Naive thymus-derived CD8-positive, alpha-beta T cell (primary cell): ENCODE measurements at places on chromosomes 16 and 17. TPM values are rescaled to one million over a fixed set of nuclear protein-coding genes. Genes with fewer than 3 reads are reported as not detected.
A peak's percentile ranks its signal among the peaks of the same experiment; 100 is the strongest.

Gene ARHGAP44
- not detected for total RNA-seq

Gene HOXB2
- total RNA-seq: 32.4 TPM

Gene CLDN9
- not detected for total RNA-seq

Gene ZP2
- not detected for total RNA-seq

Gene TPSD1
- not detected for total RNA-seq

Gene NPIPB6
- total RNA-seq: 6.9 TPM

Gene CACNA1G
- total RNA-seq: not detected

DNA sequence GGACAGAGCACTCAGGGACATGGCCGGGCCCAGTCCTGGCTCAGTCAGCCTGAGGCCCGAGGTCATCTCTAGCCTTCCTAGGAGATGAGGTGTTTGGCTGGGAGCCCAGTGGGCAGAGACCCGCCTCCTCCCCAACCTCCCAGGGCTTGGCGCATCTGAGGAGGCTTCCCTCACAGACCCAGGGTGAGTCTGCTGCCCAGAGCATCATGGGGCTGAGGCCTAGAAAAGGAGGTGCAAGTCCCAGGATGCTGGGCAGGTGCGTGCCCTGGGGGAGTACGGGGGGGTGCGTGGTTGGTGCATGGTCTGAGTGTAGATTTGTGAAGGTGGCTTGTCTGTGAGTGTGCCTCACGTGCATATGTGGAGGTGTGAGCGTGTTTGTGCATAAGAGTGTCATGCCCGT lies 4.7 kb downstream of the PDE6G start:
- no peak for DNase-seq
- no peaks in the 10 kb centered on the region for H3K36me3 ChIP-seq
- H3K27ac ChIP-seq: no peak overlapping the region
- H3K4me1 ChIP-seq: peaks cover 18% of the 10 kb centered on the region
- H3K27me3 ChIP-seq: peaks cover 9% of the 10 kb centered on the region
- peak overlapping the region; percentile 44 for H3K4me3 ChIP-seq

- no peak overlapping the region for H3K27ac ChIP-seq
- DNase-seq: no peak
- H3K36me3 ChIP-seq: no peaks in the 10 kb centered on the region
- peaks cover 12% of the 10 kb centered on the region for H3K4me1 ChIP-seq
- peaks cover 15% of the 10 kb centered on the region for H3K27me3 ChIP-seq
- peak overlapping the region; percentile 64 for H3K4me3 ChIP-seq
These were observed 668 bp downstream of the MMP15 start for GRCh38 chr16:58026139-58026704.

DNA sequence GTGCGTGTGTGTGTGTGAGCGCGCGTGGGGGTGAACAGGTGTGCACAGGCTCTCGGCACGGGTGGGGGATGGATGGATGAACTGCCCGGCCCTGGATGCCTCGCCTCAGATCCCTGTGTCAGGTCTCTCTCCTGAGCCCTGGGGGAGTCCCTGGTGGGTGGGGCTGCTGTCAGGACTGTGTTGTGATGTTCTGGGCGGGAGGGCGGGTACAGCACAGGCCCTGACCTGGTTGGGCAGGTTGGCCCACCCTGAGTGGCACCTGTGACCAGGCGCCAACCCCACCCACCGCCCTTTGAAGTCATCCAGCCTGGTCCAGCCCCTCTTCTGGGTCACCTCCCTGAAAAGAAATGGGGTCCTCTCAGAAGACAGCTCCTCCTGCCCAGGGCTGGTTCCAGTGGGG lies 41.6 kb upstream of the TAC4 start:
- DNase-seq: no peak
- no peaks in the 10 kb centered on the region for H3K4me1 ChIP-seq
- H3K4me3 ChIP-seq: no peak overlapping the region

DNA sequence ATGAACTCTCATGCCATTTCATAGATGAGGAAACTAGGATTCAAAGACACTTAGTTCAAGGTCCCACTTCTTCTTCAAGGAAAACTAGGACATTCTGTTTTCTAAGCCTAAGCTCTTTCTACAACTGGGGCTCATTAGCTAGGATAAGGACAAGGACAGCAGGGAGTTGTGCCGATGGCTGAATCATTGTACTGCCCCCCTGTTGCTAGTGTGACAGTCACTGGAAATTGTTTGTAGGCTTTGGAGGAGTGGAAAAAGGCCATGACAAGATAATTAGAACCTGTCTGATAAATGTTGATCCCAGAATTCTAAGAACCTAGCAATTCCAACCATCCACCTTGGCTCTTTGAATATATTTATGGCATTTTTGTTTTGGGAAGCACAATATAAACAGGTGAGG lies 445.7 kb downstream of the CDH8 start:
- DNase-seq: no peak
- H3K36me3 ChIP-seq: no peaks in the 10 kb centered on the region
- no peaks in the 10 kb centered on the region for H3K4me1 ChIP-seq
- H3K27me3 ChIP-seq: no peaks in the 10 kb centered on the region

- H3K36me3 ChIP-seq: no peaks in the 10 kb centered on the region
- no peak for DNase-seq
- no peaks in the 10 kb centered on the region for H3K4me1 ChIP-seq
- no peak overlapping the region for H3K27ac ChIP-seq
- H3K27me3 ChIP-seq: peaks cover 17% of the 10 kb centered on the region
- no peak overlapping the region for H3K4me3 ChIP-seq
These were observed 109.8 kb upstream of the FAM20A start for GRCh38 chr17:68710976-68711375.

DNA sequence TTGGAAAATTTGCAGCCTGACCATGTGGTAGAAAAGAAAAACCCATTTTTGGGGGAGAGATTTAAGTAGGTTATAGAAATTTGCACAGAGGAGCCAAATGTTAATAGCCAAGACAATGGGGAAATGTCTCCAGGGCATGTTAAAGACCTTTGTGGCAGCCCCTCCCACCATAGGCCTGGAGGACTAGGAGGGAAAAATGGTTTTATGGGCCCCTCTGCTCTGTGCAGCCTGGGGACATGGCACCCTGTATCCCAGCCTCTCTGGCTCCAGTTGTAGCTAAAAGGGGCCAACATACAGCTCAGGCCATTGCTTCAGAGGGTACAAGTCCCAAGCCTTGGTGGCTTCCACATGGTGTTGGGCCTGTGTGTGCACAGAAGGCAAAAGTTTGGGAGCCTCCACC lies 245.9 kb upstream of the AXIN2 start:
- no peak overlapping the region for H3K4me3 ChIP-seq
- no peaks in the 10 kb centered on the region for H3K36me3 ChIP-seq
- no peak for DNase-seq
- H3K27ac ChIP-seq: no peak overlapping the region

- no peak overlapping the region for H3K4me3 ChIP-seq
- H3K36me3 ChIP-seq: no peaks in the 10 kb centered on the region
- DNase-seq: no peak
- no peaks in the 10 kb centered on the region for H3K4me1 ChIP-seq
- H3K27me3 ChIP-seq: no peaks in the 10 kb centered on the region
These were observed 45.5 kb upstream of the CDH3 start for GRCh38 chr16:68599586-68599985.

DNA sequence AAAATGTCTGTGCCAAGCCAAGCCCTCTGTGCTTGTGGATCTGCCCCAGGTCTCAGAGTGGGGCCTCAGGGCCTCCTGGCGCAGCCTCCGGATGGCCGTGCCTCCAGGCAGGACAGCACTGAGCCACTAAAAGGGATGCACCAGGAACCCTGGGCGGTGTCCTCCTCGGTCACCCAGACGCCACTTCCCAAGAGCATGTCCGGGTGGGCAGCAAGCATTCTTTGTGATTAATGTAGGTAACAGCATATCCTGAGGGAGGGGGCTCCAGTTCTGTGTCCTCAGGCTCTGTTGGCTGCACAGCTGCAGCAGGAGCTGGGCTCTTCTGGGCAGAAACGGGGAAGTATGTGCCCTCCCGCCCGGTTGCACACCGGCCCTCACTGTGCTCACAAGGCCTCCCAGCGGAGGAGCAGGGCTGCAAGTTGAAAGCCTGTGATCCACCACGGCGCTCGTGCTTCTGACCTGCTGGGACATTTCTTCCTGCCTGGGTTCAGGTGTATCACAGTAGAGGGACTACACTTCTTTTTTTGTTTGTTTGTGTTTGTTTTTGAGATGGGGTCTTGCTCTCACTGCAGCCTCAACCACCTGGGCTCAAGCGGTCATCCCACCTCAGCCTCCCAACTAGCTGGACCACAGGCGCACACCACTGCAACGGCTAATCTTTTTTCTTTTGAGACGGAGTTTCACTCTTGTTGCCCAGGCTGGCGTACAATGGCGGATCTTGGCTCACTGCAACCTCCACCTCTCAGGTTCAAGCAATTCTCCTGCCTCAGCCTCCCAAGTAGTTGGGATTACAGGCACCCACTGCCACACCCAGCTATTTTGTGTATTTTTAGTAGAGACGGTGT lies 37.9 kb upstream of the CHMP6 start:
- H3K27ac ChIP-seq: peak overlapping the region; percentile 55
- H3K36me3 ChIP-seq: peaks cover 13% of the 10 kb centered on the region
- no peak for DNase-seq
- no peak overlapping the region for H3K4me3 ChIP-seq
- peaks cover 2% of the 10 kb centered on the region for H3K4me1 ChIP-seq

DNA sequence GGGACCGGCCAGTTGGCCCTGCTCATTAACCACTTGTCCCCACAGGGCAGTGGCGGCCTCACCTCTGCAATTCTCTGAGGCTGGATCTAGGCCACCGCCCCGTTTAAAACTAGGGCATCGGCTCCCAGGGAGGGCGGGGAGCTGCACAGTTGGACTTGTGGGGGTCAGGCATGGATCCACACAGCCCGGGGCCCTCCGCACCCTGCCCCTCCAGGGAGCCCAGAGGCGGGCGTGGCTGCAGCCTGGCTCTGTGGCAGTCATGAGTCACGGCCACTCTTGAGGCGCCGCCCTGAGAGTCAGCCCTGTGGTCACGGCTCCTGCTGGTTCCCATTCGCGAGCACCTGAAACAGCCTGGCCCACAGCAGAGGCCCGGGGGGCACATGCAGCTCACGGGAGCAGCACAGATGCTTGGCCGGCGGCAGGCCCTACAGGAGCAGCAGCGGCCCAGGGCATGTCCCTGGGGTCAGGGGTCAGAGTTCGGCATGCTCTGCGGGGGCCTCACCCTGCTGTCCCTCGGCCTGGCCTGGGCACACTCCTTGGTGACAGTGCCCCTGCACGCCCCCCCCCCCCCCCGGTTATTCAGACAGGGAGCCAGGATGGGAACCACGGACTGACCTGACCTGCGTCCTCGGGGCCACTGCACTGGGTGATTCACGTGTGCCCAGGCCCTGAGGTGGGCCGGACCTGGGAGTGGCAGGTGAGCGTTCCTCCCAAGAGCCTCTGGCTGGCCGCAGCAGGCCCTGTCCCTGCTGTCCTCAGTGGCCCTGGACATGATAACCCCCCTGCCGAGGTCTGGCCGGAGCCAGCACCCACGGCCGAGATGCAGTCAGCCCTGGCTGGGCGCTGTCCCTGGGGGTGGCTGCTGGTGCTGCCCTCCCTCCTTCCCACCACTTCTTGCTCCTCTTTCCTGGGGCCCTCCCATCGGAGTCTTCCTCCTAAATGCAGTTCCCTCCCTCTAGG lies 8.2 kb downstream of the CAPN15 start:
- H3K36me3 ChIP-seq: peaks cover 13% of the 10 kb centered on the region
- no peak overlapping the region for H3K27ac ChIP-seq
- no peak for DNase-seq

GRCh38 chr17:79832218-79833109 lies 6.8 kb downstream of the CBX4 start:
- no peaks in the 10 kb centered on the region for H3K36me3 ChIP-seq
- no peak for DNase-seq
- no peak overlapping the region for H3K27ac ChIP-seq
- H3K27me3 ChIP-seq: no peaks in the 10 kb centered on the region
- peaks cover 14% of the 10 kb centered on the region for H3K4me1 ChIP-seq
- peak overlapping the region; percentile 31 for H3K4me3 ChIP-seq

- no peak for DNase-seq
- no peak overlapping the region for H3K27ac ChIP-seq
- H3K4me3 ChIP-seq: no peak overlapping the region
- H3K36me3 ChIP-seq: peaks cover 72% of the 10 kb centered on the region
- H3K4me1 ChIP-seq: peaks cover 2% of the 10 kb centered on the region
These were observed 18.3 kb downstream of the BCAS3 start for GRCh38 chr17:60695960-60696359.

DNA sequence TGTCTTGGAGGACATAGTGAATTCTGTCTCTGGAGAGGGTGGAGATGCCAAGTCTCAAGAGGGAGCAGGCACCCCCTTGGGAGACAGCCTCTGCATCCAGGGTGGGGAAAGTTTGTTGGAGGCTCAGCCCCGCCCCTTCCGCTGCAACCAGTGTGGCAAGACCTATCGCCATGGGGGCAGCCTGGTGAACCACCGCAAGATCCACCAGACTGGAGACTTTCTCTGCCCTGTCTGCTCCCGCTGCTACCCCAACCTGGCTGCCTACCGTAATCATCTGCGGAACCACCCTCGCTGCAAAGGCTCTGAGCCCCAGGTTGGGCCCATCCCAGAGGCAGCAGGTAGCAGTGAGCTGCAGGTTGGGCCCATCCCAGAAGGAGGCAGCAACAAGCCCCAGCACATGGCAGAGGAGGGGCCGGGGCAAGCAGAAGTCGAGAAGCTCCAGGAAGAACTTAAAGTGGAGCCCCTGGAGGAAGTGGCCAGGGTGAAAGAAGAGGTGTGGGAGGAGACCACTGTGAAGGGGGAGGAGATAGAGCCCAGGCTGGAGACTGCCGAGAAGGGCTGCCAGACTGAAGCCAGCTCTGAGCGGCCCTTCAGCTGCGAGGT lies 5.2 kb downstream of the ZNF646 start:
- no peaks in the 10 kb centered on the region for H3K27me3 ChIP-seq
- H3K4me1 ChIP-seq: peaks cover 36% of the 10 kb centered on the region
- H3K36me3 ChIP-seq: peaks cover 58% of the 10 kb centered on the region
- no peak overlapping the region for H3K27ac ChIP-seq

DNA sequence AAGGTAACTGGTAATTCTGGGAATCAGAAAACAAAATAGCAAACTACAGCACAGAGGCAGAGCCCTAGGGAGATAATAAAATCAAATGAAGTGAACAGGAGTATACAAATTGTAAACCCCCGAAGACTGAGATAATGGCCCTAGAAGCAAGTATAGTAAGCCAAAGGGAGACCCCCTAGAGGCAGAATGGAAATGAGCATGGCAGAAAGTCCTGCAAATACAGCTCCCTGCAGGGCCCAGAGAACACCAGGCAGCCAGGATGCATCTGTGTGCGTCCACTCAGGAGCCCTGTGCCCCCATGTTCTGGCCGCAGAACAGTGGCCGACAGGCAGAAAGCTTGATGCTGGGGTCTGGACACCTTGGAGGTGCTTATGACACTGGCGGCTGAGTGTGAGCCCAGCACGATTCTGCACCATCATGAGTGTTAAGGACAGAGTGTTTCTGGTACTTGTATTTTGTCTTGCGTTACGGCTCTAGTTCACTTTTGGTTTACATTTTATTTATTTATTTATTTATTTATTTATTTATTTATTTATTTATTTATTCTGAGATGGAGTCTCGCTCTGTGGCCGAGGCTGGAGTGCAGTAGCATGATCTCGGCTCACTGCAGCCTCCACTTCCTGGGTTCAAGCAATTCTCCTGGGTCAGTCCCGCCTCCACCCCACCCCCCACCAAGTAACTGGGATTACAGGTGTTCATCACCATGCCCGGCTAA lies 48.7 kb downstream of the RGS9 start:
- peaks cover 2% of the 10 kb centered on the region for H3K27me3 ChIP-seq
- H3K4me3 ChIP-seq: no peak overlapping the region
- H3K27ac ChIP-seq: no peak overlapping the region
- no peaks in the 10 kb centered on the region for H3K36me3 ChIP-seq
- H3K4me1 ChIP-seq: peaks cover 27% of the 10 kb centered on the region
